Stimulated activated CD8-positive, alpha-beta memory T cell treated with anti-CD3 and anti-CD28 coated beads, Interleukin-12 subunit alpha, Interleukin-12 subunit beta, amount 100 ng/mL, for 4 hours (primary cell): ENCODE measurements at places on chromosomes 1 and 21.

GRCh38 chr1:108045460-108045859, 80.5 kb upstream of the VAV3 start:
- no peak for DNase-seq

DNA sequence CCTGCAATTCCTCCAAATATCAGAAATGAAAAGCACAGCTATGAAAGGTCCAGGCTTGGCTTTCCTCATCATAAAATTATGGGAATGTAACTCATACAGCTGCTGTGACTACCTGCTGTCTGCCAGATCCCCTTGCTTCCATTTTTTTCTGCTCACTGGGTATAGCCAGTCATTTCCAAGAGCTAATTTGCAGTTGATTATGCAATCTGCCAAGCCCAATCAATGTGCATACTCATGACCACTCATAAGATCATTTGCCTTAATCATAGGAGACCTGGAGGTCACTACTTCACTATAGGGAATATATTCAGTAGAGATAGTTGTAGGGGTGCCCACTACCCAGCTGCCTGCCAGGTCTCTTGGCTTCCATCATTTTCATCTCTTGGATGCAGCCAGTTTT, 417.7 kb upstream of the ZRANB2 start:
- no peak for DNase-seq

- DNase-seq = no peak
These were observed 2.9 kb downstream of the UBAP2L start for GRCh38 chr1:154223621-154224020.

GRCh38 chr1:99269321-99269720, 5.0 kb downstream of the PLPPR4 start:
- no peak for DNase-seq

DNA sequence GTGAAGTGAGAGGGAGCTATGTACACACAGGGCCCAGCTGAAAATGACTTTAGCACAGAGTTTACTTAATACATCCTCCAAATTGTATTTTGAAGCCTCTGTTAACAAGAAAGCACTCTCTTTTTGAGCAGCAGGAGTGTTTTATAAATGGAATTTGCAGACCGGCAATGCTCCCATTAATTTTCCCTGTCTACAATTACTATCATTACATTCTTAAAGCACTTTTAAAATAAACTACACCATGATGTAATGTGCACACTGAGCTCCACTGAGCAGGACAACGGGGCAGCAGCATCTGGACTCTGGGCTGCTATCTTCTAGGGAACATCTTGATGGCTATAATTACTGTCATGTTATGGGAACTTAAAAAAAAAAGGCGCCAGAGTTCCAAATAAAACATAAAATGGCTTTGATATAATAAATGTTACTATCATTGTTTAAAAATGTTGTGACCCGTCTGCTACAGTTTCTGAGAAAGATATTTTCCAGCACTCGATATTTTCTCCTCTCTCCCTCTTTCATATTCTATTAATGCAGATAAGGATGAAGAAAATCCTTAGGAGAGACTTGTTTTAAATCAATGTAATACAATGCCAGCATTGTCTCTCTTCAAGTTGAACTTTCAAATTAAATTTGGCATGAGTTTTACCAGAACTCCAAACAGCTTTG, 150.9 kb downstream of the HLX start:
- DNase-seq = no peak

- DNase-seq = no peak
These were observed 8.3 kb downstream of the RHOC start for GRCh38 chr1:112698366-112699310.

- DNase-seq = no peak
These were observed 25.4 kb downstream of the NUP210L start for GRCh38 chr1:154129391-154129970.

- no peak for DNase-seq
These were observed 23.4 kb downstream of the OLFML3 start for GRCh38 chr1:114002492-114003239.

- no peak for DNase-seq
These were observed 5.7 kb upstream of the IL10 start for GRCh38 chr1:206778031-206778430.

DNA sequence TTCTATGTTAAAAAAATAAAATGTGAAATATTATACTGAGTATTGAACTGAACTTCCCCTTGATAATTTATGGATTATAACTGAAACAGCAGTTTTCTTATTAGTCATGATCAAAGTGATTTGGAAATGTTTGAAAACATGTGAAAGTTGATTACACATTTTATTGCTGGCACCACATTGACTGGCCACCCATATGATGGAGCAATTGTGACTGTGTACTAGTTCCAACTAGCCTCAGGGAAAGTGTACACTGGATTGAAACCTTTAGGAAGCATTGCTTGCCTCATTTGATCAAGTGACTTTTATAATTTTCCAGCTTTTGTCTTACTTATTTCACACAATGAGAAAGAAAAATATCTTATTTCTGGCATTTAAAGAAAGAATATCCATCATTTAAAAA, 128.0 kb upstream of the ADGRL2 start:
- no peak for DNase-seq

DNA sequence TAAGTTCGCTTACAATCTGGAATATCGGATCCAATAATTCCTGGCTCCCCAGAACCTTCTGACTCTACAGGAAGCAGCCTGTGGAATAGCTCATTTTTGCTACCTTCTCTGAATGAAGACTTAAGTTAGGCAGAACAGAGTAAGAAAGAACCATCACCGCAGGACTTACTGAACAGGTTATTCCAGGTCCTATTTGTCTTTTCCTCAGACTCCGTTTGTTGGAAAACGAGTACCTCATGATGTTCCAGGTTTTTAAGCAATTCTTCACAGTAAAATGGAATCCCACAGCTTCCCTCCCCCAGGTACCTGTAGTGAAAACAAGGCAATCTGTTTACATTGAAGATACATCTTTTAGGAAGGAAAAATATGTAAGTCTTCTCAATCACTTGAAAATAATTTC, 59.8 kb downstream of the ADCY10 start:
- DNase-seq = no peak

DNA sequence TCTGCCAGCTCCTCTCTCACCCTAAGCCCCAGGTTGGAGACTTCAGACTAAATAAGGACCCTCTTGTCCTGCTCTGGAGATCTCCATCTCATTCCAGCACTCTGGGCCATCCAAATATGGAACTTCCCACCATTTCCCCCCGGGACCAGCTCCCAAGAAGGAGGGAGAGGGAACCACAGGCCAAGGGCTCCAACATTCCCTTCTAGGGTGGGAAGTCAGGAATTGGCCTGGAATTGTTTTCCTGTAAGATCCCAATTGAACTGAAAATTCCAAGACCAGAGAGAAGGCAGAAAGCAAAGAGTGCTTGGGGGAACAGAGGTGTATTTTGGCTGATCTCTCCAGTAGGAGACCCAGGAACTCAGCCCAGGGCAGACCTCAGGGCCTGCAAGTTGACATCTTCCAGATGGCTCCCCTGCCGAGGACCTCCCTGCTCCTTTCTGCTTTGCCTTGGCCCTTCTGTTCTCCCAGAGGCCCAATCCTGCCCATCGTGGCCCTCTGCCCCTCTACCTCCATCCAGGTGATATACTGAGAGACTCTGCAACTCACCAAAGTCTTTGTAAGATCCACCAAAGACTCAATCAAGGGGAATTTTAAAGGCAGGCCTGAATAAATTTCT, 14.9 kb downstream of the CSRP1 start:
- DNase-seq = no peak

DNA sequence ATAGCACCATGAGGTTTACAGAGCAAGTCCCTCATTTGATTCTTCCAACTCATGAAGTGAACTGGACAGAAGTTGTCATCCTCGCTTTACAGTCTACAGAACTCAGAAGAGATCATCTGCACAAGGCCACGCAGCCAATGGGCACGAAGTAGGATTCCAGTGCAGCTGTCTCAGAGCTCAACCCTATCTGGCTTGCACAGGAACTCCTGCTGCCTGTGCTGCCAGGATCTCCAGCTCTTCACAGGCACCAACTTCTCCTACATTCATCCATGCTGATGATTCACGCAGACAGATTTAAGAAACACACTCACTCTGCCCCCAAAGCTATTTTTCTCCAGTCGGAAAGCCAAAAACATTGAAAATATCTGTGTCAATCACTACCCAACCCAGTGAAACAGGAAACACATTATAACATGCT, 157.0 kb downstream of the RERE start:
- no peak for DNase-seq

- no peak for DNase-seq
These were observed 37.1 kb upstream of the RGS8 start for GRCh38 chr1:182721525-182721924.

GRCh38 chr1:18575620-18576019, 55.0 kb upstream of the PAX7 start:
- DNase-seq = no peak

- no peak for DNase-seq
These were observed 21.2 kb downstream of the AGRN start for GRCh38 chr1:1041092-1041523.
